ENCODE measurements at places on chromosomes 6 and 20.
A peak's percentile ranks its signal among the peaks of the same experiment; 100 is the strongest.

GRCh38 chr6:131787766-131788712 is 19.8 kb upstream of the ENPP1 start:
- no peak for DNase-seq

- DNase-seq, result no peak
Observed at GRCh38 chr6:104640150-104640700, 219.5 kb downstream of the HACE1 start.

GRCh38 chr20:18537651-18538050 is 29.6 kb upstream of the SMIM26 start:
- DNase-seq, result no peak

DNA sequence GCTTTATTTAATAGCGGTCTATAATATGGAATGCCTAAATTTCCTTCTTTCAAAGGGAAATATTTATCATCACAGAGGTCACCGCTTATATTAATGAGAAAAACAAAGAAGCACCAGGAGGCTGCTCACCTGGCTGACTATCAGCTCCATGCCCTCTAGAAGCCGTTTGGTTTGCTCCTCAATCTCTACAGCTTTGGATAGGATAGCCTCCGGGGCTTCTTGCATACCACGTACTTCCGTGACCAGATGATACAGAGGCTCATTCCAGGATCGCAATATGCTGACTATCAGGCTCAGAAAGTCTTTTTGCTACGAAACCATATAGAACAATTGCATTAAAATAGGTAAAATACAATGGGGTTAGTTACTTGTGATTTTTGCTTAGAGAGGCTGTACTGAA is 6.8 kb downstream of the PRL start:
- no peak for DNase-seq

DNA sequence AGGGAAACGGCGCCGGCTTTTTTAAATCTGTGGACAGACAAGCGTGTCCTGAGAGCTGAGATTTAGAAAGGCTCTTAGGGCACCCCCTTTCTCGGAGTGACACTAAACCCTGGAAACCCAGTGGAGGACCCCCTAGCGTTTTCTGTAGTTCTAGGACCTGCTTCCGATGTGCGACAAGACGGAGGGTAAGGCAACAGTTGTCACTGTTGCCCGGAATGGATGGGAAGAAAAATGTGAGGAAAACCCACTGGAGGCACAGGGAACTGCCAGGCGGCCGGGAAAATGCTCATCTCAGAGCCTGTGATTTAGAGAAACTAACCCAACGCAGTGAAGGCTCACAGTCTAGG is 551 bp upstream of the ATP5F1E start:
- DNase-seq, result no peak

DNA sequence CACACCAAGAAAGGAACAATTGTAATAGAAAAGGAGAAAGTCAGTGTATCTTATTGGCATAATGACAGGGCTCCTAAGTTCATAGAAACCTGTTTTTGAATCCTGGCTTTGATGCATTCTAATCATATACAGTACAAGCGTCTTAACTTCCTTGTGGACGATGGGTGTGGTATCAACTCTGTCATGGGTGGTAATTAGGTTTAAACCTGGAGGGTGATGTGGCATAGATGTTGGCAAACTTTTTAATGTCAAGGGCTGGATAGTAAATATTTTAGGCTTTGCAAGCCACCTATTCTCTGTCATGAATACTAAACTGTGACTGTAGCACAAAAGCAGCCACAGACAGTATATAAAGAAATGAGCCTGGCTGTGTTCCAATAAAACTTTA is 138.7 kb upstream of the EDN1 start:
- no peak for DNase-seq

GRCh38 chr20:36273414-36274180 is 32.5 kb upstream of the DLGAP4 start:
- no peak for DNase-seq

DNA sequence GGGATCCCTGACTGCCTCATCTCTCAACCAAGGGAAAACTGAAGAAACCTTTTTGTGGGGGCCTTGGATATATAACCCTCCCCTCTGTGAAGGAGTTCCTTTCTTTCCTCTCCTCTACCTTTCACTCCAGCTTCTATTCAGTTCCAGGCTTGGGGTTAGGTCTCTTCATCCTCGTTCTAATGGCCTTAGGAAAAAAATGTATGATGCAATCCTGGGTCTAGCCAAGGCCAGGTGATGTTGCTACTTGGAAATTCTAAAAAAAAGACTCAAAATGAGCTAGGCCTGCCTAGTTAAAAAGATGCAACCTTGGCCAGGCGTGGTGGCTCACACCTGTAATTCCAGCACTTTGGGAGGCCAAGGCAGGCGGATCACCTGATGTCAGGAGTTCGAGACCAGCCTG is 7.6 kb downstream of the ABCC10 start:
- no peak for DNase-seq

- DNase-seq, result no peak
Observed at GRCh38 chr20:44477151-44477550, 1.5 kb downstream of the TTPAL start.

DNA sequence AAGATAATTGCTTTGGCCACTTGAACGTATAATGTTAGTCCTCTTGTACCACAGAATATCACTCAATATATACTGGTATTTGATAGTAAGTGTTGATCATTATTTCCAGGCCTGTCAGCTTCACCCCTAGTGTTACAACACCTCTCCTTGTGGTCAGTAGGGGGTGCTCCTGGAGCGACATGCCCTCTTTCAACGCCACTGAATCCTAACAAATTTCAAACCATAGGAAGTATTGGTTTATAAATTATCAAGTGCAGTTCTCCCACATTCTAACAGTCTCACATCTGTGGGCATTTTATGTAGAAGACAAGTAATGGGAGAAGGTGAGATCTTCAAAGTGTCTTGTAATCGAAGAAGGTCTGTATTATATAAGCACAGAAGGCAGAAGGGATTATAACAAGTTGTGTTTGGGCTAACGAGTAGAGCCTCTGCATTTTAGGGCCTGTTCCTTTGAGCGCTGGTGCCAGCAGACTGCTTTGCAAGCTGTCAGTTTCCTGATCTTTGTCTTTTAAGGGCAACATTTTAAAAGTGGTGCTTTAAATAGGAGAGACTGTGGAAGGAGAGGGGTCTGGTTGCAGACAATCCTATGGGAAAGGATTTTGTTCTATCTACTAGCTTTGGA is 57.1 kb upstream of the CEP162 start:
- no peak for DNase-seq

GRCh38 chr20:3613821-3614440 is 49.3 kb downstream of the GFRA4 start:
- DNase-seq, result no peak

- DNase-seq, result no peak
Observed at GRCh38 chr6:134097114-134097707, 44.8 kb upstream of the SLC2A12 start.

- DNase-seq, result no peak
Observed at GRCh38 chr6:118665011-118665410, 13.6 kb upstream of the CEP85L start.

DNA sequence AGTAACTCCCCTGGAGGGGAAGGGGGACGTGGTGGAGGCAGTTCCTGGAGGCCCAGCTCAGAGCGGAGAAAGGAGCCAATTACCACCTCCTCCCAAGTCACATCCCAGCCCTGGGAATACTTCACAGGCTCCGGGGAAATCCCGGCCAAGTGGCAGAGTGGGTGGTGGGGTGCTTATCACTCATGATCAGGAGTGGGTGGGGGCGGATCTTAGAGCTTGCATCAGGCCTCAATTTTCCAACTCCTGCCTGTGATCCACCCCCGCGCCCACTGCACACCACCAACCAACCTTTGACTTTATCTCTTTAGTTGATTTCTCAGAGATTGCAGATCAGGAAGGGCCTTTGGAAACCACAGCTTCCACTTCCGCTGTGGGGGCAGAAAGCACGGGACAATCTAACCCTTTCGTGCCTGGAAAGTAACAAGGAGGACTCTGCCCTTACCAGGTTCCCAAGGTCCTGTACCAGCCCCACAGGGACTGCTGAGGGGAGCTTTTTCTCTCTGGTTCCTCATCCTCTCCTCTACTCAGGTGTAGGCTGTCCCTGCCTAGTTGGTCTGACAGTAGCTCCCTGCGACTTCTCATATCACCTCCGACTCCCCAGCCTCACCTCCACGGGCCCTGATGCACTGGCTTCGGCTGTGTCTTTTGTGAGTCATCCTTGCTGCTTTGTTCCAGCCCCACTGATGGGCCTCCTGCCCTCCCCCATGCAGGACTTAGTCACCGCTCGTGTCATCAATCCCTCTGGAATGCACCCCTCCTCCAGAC is 24.9 kb upstream of the IER3 start:
- peak; percentile 54 for DNase-seq

- no peak for DNase-seq
Observed at GRCh38 chr20:40980106-40980827, 48.4 kb upstream of the TOP1 start.

DNA sequence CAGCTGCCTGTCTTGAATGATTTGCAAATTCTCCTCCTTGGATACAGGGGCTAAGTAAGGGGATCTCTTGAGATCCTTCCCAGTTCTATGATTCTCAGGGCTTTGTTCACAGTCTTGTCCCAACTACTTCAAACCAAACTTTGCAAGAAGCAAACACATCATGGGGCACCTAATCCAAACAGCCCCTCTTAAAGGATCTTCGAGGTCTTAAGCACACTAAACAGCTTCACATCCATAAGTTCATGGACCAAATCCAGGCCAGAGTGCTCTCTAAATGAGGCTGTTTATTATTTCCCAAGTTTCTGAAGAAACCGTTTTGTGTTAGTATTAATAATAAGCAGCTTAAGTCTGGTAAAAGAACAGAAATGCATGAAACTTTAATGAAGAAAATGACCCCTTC is 75.2 kb downstream of the KIF6 start:
- no peak for DNase-seq

GRCh38 chr20:39581034-39581433 is 618.9 kb downstream of the DHX35 start:
- no peak for DNase-seq

GRCh38 chr6:43091436-43091991 is 15.4 kb downstream of the PTK7 start:
- no peak for DNase-seq

GRCh38 chr6:148533309-148534107 is 190.9 kb downstream of the SASH1 start:
- no peak for DNase-seq

DNA sequence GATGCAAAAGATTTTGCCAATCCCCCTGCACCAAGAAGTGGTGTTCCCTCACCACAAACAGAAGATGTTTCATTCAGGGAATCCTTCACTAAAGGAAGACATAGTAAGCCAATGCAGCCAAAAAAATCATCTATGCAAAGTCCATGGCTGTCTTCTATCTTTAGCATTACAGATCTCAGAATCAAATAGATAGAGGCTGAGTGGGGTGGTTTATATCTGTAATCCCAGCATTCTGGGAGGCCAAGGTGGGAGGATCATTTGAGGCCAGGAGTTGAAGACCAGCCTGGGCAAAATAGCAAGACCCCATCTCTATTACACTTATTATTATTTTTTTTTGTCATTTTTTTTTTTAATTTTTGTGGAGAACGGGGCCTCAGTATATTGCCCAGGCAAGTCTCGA is 32.9 kb upstream of the ZNF217 start:
- no peak for DNase-seq

DNA sequence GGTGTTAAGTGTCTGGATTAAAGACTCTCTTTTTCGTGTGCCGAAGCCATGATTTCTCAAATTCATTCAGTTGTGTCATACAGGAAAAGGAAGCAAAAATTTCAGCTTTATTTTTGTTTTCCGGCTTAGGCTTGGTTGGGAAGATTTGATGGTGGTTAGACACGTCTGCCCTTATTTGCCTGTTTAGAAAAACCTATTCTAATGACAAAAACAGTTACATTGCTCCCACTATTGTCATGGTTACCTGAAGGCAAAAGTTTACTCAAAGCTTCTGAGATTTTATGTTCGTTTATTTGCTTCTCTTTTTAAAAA is 982 bp downstream of the DNAJC5 start:
- no peak for DNase-seq

DNA sequence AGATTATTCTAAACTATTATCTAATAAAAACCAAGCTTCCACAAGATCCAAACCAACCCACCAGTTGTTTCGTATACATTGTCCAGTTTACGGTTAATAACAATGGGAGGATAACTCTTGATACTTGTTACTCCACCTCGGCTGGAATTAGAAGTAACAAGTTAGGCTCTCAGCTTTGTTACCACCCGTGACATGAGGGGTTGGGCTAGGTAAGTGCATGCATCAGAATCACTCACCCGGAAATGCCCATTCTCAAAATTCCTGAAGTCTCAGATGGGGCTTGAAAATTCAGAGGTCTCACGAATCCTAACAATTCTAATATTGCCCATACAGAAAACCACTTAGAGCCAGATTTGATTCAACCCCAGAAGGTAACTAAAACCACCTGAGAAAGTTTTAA is 27.0 kb upstream of the SERPINB1 start:
- DNase-seq, result no peak

DNA sequence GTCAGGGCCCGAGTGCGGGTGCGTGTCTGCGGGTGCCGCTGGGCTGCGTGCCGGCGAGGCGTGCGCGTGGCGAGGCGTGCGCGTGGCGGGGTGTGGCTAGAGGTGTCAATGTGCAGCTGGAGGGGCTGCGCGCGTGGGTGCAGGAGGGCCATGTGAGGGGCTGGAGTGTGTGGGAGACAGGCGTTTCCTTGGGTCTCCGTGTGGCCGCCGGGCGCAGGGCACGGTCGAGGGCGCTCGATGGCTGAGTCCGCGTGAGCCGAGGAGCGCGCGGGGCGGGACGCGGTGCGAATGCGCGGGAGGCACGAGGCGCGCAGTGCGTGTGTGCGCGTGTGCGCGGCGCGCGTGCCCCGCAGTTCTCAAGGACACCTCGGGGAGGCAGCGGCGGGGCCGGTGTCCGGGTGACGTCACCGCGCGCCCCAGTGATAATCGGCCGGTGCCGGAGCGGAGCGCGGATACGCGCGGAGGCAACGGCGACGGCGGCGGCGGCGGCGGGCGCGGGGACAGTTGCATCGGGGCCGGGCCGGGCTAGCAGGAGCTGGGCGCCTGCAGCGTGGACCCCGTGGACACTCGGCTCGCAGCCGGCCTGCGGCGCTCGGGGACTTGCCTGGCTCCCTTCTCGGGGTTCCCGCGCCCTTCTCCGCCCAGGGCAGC is 38.7 kb downstream of the YTHDF1 start:
- DNase-seq, result no peak

DNA sequence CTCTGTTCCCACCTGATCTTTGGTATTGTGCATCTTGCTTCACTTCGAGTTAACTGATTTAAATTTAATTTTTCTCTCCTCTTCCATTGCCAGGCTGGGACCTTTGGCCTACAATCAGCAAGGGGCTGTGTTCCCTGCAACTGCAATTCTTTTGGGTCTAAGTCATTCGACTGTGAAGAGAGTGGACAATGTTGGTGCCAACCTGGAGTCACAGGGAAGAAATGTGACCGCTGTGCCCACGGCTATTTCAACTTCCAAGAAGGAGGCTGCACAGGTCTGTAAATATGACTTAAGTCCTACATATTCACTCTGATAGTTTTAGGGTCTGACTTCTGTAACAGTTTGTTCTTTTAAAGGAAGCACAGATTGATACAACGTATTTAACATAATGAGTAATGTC is 412.4 kb downstream of the ARHGAP18 start:
- DNase-seq, result no peak

- DNase-seq, result no peak
Observed at GRCh38 chr20:54172856-54173652, 732 bp downstream of the CYP24A1 start.
